ENCODE measurements at places on chromosomes 13 and 19.

GRCh38 chr19:55197528-55197927 lies 11.8 kb downstream of the PTPRH start:
- no peak for DNase-seq

DNA sequence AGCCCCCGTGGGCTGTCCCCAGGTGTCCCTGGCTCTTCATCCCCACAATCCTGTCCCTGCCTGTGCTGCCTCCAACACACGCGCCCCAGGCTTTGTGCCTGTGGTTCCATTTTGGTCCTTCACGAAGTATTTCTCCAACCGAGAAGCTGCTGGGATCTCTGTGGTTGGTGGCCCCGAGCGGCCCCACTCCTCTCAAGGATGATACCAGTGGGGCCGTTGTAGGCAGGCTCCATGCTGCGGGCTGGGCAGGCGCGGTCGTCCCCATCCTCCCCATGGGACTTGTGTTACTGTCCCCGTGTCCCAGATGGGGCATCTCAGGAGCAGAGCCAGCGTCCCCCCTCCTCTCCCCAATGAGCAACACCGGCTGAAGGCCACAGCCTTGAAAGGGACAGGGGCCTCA lies 3.7 kb upstream of the ZNF554 start:
- no peak for DNase-seq

GRCh38 chr13:41637586-41637985 lies 180.2 kb downstream of the RGCC start:
- no peak for DNase-seq

GRCh38 chr13:92719868-92720267 lies 506.7 kb upstream of the GPC6 start:
- no peak for DNase-seq

- no peak for DNase-seq
Observed at GRCh38 chr19:1952635-1953034, 11.7 kb downstream of the CSNK1G2 start.

DNA sequence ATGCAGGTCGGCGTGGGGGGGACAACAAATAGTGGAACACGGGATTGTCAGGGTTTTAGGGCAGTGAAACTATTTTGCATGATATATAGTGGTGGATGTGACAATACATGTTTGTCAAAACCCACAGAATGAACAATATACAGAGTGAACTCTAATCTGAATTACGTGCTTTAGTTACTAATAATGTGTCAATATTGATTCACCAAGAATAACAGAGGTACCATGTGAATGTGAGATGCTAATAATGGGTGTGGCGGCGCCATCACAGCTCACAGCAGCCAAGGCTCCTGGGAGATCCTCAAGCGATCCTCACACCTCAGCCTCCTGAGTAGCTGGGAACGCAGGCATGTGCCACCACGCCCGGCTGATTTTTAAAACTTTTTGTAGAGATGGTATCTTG lies 12.9 kb downstream of the ELAVL1 start:
- DNase-seq: no peak

GRCh38 chr13:29556742-29557141 lies 38.7 kb downstream of the SLC7A1 start:
- DNase-seq: no peak

- no peak for DNase-seq
Observed at GRCh38 chr13:27965740-27966640, 3.1 kb downstream of the CDX2 start.

DNA sequence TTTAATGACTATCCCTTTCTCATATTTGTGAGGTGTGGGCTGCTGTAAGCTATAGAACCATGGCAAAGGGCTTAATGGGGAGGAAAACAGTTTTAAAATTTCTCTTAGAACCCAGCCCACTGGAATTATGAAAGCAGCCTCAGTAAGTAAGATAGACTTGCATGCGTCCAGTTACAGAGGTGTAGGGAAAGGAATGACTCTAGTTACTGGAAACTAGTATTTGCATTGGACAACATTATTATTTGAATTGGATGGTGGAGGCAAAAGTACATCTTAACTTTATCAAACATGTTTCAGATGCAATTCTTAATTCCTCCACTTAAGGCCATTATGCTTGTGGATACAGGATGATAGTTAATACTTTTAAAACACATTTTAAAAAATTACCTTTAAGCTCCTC lies 292.9 kb downstream of the SPRY2 start:
- no peak for DNase-seq

GRCh38 chr19:51338563-51339312 lies 3.2 kb downstream of the VSIG10L start:
- DNase-seq: peak; percentile 70

DNA sequence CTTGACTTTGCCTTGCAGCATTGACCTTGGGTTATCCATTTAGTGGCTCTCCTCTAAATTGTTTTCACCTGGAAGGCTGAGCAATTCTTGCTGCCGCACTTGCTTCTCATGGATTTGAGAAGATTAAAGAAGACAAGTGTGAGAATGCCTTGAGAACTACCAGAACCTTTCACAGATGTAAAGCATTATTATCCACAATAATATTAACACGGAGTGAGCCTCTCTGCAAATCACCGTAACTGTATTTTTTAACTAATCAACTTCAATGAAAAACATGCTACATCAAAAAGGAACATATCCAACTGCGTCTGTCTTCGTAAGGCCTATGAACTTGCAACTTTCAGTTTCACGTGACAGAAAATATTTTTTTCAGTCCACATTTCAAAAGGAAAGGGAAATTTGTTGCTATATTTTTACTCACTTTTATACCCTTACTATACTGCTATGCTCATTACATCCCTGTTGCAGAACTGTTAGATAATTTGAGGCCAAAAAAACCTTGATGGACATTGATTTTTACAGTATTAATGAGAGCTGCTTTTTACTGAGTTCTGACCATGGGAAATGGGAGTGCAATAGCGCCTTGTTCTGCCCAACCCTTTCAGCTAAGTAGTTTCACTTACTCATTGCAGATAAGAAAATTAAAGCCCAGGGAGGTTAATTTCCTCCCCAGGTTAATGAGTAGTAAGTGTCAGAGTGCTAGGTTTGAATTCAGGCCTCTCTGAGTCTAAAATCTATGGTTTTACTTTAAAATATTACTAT lies 93.8 kb upstream of the RAP2A start:
- DNase-seq: no peak

DNA sequence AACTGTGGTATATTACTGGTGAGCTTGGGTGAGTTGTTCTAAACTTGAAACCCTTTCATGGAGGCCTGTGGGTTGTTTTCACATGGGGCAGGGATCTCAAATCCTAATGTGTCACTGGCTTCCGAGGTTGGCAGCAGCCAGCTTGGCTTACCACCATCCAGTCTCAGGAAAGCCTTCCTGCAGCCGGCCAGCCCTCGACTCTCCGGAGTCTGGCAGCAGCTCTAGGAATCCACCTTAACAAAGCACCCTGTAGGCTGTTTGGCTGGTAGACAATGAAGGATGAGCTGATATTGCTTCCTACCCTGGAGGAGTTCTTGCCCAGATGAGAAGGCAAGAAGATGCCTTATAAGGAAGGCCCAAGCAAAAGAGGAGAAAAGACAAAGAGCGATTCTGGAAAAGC lies 188.3 kb downstream of the KLF12 start:
- DNase-seq: no peak

DNA sequence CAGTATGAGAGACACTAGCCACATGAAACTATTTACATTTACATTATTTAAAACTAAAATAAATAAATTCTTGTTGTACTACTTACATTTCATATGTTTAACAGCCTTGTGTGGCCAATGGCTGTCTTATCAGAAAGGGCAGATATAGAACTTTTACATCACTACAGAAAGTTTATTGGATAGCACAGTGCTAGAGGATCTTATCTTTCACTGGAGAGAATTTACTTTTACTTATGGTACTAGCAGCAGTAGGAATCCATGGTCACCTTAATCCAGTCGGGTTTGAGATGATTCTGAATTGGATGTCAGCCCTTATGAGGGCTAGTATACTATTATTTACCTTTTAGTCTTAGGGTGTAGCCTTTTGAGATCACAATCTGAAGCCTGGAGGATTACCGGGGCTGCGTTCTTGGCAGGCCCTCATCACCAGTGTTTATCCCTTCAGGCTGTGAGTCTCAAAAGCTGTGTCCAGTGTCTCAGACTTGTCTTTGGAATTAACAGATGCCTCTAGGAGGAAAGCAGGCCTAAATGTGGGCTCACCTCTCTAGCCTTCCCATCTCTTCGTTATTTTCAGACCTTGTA lies 21.7 kb downstream of the IFT88 start:
- no peak for DNase-seq

GRCh38 chr13:113209336-113209758 lies at the start of gene CUL4A:
Gene CUL4A (plus strand): TSS chr13:113209613. CDS start chr13:113209628, 15 bp downstream.
- DNase-seq: peak; percentile 66

DNA sequence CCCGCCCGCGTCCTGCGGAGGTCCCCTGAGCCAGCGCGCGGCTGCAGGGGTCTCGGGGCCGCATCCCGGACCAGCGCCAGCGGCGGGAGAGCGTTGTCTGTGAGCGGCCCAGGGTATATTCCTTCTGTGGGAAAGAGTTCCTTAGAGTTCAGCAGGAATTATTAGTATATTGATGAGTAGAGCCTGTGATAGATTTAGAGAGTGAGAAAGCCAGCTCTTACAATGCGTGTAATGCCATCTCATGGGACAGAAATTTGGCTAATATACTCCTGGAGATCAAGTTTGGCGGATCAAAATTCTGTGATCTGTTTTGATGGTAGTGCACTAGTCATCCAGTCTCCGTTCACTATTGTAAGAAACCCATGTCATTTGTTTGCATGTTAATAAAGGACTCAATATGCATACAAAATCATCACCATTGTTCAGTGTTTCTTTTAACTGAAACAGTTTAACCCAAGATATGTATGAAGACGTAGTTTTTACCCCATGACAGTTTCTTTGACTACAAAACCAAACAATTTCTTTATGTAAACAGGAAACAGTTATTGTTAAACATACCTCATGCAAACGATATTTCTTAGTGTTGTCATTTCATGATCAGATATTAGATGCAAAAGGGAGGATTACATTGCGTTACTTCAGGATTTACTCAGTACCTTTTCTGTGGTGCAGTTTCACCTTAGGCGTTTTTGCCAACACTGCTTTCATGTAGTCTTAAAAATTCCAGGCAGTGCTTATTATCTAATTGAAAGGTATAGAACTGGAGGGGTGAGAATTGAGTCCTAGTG lies 9.9 kb downstream of the TNFRSF19 start:
- DNase-seq: no peak

GRCh38 chr13:48831248-48831647 lies 144.5 kb upstream of the FNDC3A start:
- no peak for DNase-seq

- no peak for DNase-seq
Observed at GRCh38 chr19:8116437-8117293, 32.7 kb downstream of the FBN3 start.

DNA sequence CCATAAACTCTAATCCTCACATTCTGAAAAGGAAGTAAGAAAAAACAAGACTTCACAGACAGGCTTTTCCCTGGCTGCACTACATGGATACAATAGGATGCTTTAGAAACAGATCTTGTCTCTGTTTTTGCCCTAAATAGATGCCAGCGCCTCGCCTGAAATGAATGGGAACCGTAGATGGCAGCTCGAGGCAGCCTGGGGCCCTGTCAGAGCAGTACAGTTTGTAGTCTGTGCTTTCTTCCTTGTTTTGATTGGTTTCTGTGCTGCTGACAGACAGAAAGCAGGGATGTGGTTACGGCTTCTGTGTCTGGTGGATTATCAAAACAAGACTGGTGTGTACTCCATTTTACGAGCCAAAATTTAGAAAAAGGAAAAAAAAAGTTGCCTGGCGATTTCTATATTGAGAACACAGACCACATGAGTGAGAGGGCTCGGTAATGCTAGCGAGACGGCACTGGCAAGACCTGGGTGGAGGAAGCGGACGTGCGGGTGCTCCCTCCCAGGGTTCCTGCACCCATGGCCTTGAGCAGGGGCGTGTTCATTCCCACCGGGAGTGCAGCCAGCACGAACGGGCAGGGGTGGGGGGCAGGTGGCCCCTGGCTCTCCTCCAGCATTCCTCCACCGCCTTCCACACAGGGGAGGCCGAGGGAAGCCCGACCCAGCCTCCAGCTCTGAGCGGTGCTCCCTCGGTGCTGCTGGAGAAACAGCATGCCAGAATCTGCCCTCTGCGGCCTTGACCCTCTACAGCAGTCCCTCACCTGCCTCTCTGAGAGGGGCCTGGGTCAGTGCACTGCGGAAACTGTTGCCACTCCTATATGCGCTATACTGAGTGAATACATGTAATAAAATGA lies 37.6 kb upstream of the C1QTNF9 start:
- DNase-seq: peak; percentile 48

DNA sequence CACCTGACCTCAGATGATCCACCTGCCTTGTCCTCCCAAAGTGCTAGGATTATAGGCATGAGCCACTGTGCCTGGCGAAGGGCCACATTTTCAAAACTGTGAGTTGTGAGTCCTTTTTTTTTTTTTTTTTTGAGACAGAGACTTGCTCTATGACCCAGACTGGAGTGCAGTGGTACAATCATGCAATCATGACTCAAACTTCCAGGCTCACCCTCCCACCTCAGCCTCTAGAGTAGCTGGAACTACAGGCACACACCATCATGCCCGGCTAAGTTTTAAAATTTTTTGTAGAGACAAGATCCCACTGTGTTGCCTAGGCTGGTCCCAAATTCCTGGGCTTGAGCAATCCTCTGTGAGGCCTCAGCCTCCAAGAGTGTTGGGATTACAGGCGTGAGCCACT lies 3.8 kb upstream of the MYPOP start:
- DNase-seq: no peak

DNA sequence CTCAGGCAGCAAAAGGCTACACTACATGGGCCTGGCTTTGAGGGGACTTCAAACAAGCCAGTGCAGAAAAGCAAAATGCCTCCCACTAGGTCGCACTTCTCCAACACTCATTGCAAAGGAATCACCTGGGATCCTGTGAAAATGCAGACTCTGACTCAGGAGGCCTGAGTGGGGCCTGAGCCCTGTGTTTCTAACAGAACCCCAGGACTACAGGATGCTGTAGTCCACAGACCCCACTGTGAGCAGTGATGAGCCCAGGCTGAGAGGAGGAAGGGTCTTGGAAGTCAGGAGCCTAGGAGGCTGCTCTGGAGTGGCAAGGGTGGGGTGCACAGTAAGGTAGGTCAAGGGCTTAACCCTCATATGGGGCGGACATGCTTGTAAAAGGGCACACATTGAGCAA lies 46.7 kb upstream of the SERP2 start:
- no peak for DNase-seq
